ENCODE measurements at places on chromosomes 5 and 9.

- DNase-seq: no peak
Measured at GRCh38 chr5:133941456-133942196, 26.8 kb downstream of the C5orf15 start.

GRCh38 chr9:95446984-95447383 lies 69.8 kb downstream of the PTCH1 start:
- no peak for DNase-seq

GRCh38 chr9:134296301-134297082 lies 29.8 kb upstream of the RXRA start:
- DNase-seq: no peak

GRCh38 chr5:30100148-30100713 lies 1093.3 kb upstream of the CDH6 start:
- no peak for DNase-seq

- peak; percentile 24 for DNase-seq
Measured at GRCh38 chr5:54743997-54744788, 226.6 kb downstream of the SNX18 start.

- DNase-seq: peak; percentile 52
Measured at GRCh38 chr9:7298123-7298522, 501.5 kb downstream of the DMAC1 start.

- no peak for DNase-seq
Measured at GRCh38 chr5:164346785-164347630, 841.6 kb downstream of the MAT2B start.

GRCh38 chr9:8651070-8651845 lies 851.7 kb upstream of the DMAC1 start:
- no peak for DNase-seq

- no peak for DNase-seq
Measured at GRCh38 chr5:7578071-7578470, 182.1 kb downstream of the ADCY2 start.

DNA sequence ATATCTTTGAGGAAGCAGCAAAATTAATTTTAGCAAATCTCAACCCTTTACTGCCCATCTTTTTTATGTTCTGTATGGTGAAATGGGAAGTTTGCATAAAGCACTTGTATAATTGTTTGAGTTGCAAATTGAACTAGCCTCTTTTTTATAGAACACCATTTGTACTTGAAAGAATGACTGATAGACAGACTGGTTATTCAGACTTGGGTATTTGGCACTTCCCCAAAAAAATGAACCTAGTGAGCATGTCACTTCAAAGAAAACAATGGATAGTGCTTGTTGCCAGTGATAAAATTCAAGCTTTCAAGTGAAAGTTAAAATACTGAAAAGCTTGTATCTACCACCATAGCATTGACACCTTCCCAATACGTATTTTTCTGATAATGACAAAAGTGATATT lies 115.8 kb downstream of the ERCC6L2 start:
- DNase-seq: no peak

DNA sequence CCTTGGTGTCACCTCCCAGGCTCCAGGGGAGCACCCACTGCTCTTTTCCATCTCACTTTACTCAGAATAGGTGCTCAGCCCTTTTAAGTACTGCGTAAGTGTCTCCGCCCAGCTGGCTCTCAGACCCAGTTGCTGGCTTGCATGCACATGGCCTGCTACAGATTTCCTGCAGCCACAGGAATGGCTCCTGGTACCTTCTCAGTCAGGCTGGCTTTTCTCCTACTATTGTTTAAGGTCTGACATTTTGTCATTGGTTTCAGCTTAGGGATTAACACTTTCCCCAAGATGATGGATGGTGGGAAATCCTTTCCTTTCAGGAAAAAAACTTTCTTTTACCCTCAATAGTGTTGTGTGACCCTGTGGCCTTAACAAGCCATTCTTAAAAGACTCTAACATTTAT lies 1652.3 kb upstream of the WWC1 start:
- no peak for DNase-seq

- DNase-seq: peak; percentile 52
Measured at GRCh38 chr5:80082731-80083100, 47.6 kb downstream of the THBS4 start.

DNA sequence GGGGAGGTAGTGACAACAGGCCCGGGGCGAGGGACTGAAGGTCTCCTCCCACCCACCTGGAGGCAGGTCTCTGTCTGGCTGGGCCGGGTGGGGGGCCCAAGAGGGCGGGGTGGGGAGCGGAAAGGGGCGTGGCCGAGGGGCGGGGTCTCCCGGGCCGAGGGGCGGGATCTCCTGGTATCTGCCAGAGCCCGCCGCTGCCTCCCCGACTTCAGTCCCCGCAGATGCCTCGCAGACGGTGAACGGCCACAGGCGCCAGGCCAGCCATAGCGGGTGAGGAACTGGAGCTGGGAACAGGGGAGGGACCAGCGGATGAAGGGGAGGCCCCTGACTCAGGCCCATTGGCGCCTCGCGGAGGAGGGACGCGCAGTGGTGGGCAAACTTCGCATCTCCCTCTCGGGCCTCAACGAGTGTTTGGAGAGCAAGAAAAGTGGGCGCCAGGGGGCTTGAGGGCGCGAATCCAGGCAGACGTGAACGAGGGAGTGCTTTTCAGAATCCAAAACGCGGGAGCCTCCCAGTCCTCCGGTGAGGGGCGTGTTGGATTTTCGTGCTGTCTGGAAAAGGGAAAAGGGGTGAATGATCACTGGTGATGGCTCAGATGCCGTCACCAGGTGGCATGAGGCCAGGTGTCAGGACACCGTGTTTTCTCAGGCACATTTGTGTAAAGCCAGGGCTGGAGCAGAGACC lies at the start of gene ADGRD2:
TSS of gene ADGRD2 (plus strand) at position 211 of the 684 bp plus-strand sequence. CDS start 1,216 bp downstream, outside the sequence.
- no peak for DNase-seq

DNA sequence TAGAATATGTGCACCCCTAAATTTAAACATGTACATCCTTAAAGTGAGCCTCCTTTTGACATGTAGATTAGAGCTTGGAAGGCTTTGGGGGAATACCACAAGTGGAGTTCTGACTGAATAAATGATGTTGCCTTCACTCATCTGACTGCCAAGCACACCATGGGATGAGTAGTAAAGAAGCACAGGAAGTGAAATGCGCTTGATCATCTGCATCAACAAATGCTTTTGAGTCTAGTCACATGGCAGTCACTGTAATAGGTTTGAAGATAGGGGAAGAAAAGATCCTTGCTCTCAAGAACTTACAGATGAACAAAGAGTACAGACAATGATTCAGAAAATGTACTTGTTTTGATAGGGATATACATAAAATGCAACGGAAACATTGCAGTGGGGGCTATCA lies 62.0 kb upstream of the STARD4 start:
- no peak for DNase-seq

DNA sequence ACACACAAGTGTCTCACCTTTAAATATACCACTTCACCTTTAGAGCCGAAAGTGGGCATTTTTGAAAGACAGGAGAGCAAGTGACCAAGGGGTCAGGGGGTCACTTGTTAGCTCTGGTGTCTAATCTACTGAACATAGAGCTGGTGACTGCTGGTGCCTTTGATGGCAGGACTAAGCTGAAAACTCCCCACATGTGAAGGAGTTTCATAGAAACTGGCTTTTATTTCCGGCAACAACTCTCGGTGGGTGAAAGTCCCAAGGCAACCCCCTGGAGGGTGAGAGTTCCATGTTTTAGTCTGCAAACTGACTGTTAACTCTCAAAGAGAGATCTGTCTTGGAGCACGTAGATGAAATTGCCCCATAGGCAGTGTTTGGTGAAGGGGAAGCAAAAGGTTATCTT lies 466.9 kb downstream of the DMRTA1 start:
- DNase-seq: no peak

- no peak for DNase-seq
Measured at GRCh38 chr5:88836195-88836838, 46.7 kb downstream of the MEF2C start.

GRCh38 chr9:135394699-135395645 lies 84.6 kb upstream of the PPP1R26 start:
- no peak for DNase-seq

- DNase-seq: no peak
Measured at GRCh38 chr5:27034565-27034964, 3.8 kb downstream of the CDH9 start.

- DNase-seq: no peak
Measured at GRCh38 chr5:66144834-66145390, 812 bp downstream of the SREK1 start.

GRCh38 chr5:32562843-32563242 lies 22.5 kb upstream of the SUB1 start:
- no peak for DNase-seq

DNA sequence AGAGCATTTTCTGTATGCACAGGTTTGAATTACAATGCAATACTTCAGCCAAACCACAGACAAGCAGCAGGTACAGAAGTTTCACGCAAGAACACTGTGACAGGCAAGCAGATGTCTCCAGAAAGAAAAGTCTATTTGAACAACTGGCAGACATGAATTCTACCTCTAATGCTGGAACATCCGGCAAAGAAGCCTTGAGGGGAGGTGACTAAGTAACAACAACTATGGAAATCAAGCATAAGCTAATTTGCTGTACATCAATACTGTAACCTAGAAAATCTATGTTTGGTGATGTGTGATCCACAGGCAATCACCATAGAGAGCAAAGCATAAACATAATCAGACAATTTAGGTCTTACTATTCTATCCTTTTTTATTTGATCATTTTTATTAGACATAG lies 65.5 kb downstream of the PLK2 start:
- DNase-seq: no peak

- no peak for DNase-seq
Measured at GRCh38 chr5:152607401-152608160, 202.5 kb upstream of the NMUR2 start.

DNA sequence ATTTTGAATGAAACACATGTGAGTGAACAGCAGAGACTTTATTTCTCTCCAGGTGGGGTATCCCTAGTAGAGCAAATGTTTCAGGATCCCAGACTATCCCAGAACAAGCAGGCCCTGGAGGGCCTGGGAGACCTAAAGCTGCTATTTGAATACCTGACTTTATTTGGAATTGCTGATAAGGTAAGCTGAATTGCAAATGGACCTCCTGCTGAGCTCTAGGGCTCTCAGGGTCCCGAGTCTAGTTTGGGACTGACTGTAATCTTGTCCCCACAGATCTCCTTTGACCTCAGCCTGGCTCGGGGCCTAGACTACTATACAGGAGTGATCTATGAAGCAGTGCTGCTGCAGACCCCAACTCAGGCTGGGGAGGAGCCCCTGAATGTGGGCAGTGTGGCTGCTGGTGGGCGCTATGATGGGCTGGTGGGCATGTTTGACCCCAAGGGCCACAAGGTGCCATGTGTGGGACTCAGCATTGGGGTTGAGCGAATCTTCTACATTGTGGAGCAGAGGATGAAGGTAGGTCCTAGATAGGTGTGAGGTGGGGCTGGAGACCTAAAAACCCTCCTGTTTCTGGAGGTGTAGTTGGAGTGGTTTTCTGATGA lies 3.3 kb upstream of the ZMAT2 start:
- no peak for DNase-seq

- no peak for DNase-seq
Measured at GRCh38 chr9:113999256-114000062, 78.6 kb downstream of the AMBP start.

DNA sequence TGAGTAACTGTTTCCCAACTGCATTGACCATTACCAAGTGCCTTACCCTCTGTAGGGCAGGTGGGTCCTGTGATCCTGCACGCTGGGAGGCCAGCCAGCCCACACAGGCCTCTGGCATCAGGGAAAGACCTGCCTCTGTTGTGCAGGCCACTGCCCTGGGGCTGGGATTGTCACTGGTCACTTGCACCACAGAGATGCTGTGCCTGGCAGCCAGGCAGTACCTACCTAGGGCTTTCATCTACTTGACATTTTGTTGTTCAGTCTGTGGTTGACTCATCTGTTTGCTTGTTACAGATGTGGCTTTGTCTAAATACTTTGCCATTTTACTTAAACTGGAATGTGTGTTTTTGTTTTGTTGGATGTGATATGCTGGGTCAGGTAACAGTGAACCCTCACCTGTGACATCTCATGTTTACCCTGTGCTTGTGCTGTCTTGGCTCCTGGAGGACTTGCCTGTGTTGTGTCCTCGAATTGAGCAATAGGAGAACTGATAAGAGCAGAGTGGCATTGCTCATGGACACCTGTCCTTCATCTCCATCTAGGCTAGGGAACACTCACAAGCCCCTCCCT lies 32.8 kb downstream of the SECISBP2 start:
- no peak for DNase-seq

- DNase-seq: no peak
Measured at GRCh38 chr9:129880654-129881546, 45.6 kb downstream of the USP20 start.

- DNase-seq: no peak
Measured at GRCh38 chr9:105119156-105119555, 125.3 kb upstream of the SLC44A1 start.

DNA sequence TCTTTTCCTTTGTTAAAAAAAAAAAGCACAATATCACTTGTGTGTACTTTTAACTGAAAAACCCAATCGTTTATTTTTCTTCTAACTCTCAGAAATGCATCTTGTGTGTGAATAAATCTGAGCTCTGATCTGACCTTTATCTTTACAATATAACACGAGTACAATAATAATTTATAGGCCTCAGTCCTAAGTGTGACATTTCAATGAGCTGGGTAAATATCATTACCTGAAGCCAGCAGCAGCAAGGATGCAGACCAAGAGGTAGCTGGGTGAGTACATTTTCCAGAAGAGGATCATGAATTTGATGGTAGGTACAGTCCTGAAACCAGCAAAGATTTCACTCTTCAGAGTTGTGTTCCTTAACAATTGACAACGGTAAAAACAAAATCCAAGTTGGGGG lies 264.0 kb upstream of the KIF2A start:
- DNase-seq: no peak
